ENCODE measurements at places on chromosomes 11 and 22.

DNA sequence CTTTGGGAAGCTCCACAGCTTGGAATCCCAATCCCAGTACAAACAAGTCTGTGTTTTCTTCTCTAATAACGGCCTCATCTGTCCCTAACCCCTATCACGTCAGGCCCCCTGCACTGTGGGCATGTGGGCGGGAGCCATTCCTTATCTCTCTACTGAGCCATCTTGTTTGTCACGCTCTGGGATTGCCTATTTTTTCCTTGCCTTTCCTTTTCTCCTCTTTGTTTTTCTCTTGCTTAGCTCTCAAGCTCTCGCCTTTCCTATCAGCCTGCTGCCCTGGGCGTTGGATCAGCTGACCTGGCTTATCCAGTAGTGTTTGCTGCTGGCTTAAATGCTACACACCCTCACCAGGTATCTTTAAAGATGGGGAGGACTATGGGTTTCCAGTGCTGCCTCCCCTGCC lies 35.8 kb downstream of the ARHGAP1 start:
- DNase-seq: no peak

DNA sequence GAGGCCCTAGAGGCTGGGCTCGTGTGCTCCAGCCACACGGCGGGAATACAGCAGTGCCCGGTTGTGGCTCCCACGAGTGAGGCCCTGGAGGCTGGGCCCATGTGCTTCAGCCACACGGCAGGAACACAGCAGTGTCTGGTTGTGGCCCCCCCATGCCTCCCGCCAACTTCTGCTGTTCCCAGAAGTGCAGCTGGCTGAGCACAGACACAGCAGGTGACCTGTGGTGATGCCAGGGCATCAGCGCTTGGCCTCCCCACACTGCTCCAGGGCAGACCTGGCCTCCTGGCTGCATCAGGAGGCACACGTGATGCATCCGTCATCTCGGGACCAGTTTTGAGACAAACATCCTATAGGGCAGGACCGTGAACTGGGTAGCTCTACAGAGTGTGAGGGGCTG lies 110.3 kb downstream of the KCNQ1OT1 start:
- no peak for DNase-seq

GRCh38 chr11:69666752-69667536 lies 8.2 kb downstream of the LTO1 start:
- DNase-seq: no peak

DNA sequence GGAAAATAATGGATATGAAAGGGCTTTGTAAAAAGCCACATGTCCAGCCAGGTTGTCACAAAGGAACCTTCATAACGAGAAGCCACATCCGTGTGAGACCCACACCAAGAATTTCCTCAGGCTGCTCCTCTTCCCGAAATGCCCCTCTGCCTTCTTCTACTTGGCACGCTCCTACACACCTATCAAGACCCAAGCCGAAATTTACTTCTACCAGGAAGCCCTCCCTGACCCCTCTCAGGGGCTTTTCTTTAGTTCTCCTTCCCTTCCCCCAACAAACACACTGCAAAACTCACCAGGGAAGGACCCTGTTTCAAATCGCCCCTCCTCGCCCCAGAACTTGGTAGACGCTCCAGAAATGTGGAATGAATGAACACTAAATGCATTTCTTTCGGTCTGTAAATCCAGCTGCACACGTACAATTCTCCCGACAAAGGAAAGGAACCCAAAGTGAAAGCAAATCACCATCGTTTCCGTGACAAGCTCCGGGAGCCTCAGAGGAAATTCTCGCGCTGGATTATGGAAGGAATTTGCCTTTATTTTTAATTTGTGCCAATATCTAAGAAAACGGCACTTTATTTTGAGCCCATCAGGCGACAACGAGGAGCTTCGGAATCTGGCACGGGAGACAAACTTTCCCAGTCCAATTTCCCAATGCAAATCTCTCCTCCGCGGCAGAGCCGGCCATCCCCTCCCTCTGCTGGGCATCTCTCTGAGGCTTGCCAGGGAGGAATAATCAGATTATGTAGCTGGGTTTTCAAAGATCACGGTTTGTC lies 13.2 kb upstream of the SHISAL1 start:
- DNase-seq: no peak

DNA sequence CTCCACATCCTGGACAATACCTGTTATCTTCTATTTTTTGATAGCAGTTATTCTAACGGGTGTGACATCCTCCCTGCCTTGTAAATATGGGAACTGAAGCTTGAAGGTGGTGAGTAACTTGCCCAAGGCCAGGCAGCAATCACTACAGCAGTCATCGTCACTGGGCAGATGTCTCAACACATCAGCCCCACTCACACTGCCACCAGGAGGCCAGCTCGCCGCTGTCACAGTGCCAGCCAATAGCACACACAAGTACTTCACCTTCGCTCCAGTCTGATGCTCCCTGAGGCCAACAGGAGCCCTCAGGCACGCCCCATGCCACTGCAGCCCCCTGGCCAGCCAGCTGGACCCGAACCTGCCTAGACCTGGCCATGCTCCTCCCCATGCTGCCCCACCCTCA lies 4.9 kb upstream of the TTLL1 start:
- DNase-seq: no peak

DNA sequence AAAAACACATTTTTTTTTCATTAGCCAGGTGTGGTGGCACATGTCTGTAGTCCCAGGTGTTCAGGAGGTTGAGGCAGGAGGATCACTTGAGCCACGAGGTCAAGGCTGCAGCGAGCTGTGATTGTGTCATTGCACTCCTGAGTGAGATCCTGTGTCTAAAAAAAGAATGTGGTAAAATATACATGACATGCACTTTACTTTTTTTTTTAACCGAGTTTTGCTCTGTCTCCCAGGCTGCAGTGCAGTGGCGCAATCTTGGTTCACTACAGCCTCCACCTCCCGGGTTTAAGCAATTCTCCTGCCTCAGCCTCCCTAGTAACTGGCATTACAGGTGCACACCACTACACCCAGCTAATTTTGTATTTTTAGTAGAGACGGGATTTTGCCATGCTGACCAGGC lies 22.5 kb upstream of the CLDN5 start:
- no peak for DNase-seq

- DNase-seq: no peak
These were observed 47.2 kb downstream of the FBLN1 start for GRCh38 chr22:45549762-45550378.

- DNase-seq: peak; percentile 66
These were observed 12.1 kb downstream of the HPS4 start for GRCh38 chr22:26471522-26471921.

DNA sequence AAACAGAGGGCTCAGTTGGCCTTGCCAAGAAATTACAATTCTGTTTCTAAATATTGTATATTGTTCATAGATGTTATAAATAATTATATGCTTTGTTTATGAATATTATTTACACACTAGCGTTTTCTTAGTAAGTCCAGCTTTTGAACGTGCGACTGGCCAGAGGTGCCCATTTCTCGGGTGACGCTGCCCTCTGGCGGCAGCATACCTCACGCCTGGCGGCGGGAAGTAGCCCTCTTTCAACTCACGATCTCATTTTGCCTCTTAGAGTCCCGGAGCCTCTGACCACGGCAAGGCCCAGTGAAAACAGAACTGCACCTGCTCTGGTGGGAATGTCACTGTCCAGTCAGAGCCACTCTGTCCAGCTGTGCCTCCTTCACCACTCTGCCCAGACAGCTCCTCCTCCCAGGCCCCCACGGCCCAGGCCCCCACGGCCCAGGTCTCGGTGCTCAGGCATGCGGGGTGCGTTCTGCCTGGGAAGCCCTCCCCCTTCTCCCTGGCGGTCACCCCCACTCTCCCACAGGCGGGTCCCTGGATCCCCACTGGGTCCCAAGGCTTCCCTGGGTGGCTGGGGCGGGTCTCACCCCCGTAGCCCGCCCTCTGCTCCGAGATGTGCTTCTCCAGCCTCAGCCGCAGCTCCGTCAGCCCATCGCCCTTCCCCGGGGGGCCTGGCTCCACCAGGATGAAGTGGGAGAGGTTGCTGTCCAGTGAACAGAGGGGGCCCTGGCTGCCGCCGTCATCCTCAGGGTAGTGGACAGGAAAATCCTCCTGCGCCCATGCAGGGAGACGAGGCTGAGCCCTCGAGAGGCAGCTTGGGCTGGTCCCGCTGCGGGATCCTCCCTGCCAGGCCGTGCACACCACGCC lies 19.3 kb downstream of the TSSC4 start:
- DNase-seq: peak; percentile 78

- no peak for DNase-seq
These were observed 46.6 kb upstream of the TCF20 start for GRCh38 chr22:42317008-42317407.

- DNase-seq: no peak
These were observed 5.7 kb upstream of the TNFRSF13C start for GRCh38 chr22:41932353-41932752.

DNA sequence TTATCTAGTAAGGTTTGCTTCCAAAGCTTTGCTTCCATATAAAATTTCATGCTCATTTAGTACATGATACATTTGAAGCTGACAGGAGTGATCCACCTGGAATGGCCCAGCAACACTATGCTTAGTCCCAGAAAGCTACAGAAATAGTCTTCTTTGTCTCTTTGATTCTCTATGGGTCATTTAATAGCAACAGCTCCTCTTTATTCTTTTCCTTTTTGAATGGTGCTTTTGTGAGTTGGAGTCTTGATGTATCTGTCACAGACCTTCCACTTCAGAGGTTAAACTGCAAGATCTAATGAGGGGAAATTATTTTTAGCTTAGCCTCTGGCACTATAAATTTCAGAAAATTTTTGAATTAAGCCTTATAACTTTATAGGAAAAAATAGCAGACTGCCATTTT lies 509.5 kb downstream of the KCNA4 start:
- no peak for DNase-seq

DNA sequence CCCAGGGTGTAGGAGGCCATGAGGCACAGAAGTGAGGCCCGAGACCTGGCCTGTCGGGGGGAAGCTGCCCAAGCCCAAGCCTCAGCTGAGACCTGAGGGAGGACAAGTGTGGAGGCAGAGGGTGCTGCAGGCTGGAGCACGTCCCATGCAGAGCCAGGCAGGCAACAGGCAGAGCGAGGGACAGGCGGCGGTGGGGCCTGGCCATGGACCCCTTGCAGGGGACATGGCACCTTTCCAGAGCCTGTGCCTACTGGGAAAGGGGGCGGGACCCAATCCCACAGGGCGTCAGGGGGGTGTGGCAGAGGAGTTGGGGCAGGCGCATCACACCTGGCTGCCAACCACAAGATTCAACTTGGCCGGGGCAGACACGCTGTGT lies 4.3 kb downstream of the TNNI2 start:
- DNase-seq: no peak

- no peak for DNase-seq
These were observed 13.7 kb upstream of the SH3BP1 start for GRCh38 chr22:37625737-37626136.

DNA sequence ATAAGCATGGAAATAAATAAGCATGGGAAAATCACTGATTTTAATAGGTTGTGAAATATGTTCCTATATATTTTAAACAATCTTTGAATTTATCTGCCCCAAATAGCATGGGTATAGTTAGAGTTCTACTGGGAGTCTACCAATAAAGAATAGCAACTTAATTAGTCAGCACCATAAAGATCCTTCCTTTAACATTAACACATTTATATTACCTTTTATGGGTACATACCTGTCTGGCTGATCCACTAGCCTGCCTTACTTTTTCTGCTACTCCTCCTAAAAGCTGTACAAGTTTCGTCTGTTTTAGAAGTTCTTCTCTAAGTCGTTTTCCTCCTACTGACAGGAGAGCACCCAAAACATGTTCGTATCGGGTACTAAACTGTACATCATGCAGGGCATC lies 39.8 kb upstream of the RPS13 start:
- DNase-seq: no peak

DNA sequence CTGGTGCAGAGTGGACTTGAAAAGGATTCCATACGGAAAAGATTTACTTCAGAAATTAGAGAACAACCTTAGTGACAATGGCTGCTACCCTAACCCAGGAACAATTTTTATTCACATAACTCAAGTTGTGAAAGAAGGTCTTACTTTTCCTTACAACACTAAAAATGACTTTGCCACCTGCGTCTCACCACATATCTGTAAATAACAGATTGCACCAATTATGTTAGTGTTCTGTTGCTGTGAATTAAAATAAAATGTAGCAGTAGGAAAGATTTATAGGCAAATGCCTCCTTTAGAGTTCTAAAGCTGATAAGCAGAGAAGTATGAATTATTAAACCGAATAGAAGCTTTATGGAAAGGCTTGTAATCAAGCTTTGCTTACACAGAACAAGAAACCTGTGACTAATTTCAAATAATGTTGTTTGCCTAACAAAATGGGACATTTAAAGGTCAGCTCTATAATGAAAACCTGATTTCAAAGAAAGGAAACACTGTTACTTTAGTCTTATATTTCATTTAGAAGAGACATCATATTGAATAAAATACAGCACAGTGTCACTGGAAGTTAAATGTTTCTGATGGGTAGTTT lies 2237.8 kb downstream of the LRRC4C start:
- DNase-seq: no peak

- DNase-seq: no peak
These were observed 12.5 kb downstream of the QSER1 start for GRCh38 chr11:32905028-32905667.

DNA sequence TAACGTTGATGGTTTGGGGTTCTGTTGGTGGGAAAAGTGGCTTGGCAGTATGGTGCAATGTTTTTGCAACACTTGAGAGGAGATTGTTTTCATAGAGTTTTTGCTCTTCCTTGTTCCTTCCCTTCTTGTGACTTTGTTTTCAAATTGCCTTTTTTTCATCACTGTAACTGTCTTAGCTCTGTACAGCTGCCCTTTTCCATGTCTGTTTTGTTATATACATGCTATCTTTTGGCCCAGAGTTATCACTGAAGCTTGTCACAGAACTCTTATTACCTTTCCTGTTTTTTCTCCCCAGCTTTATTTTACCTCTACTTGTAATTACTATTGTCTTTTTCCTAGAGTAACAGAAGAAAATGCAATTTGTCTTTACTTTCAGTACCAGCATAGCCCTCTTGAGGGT lies 154.1 kb downstream of the DDX10 start:
- no peak for DNase-seq

GRCh38 chr11:26835611-26836010 lies 113.8 kb upstream of the SLC5A12 start:
- no peak for DNase-seq

GRCh38 chr22:22753526-22754267 lies 109.3 kb downstream of the GGTLC2 start:
- DNase-seq: no peak

DNA sequence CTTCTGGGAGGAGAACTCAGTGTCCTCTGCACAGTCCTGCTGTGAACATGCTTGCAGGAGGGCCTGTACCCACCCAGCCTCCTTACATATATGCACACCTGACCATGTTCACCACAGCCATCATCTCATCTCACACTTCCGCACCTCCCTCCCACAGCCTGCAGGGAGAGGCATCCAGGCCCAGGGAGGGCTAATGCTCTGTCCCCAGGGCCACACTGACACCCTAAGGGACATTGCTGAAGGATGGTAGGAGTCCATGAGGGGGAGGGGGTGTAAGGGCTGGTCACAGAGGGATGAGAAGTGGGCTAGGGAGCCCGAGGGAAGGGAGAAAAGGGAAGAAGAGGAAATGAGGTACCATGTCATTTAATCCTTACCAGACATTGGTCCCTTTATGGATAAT lies 4.4 kb upstream of the KCNC1 start:
- DNase-seq: no peak

- DNase-seq: no peak
These were observed 6.9 kb downstream of the DPAGT1 start for GRCh38 chr11:119094816-119095065.

All from Panc1 (cell line).